ENCODE measurements at places on chromosomes 2 and 18. TPM values are rescaled to one million over a fixed set of nuclear protein-coding genes. Genes with fewer than 3 reads are reported as not detected.

Gene LAMA3
- total RNA-seq, result 233 TPM

Gene OSBPL6
- 2.3 TPM for total RNA-seq

Gene NTSR2
- total RNA-seq, result not detected

Gene CRACDL
- 24.3 TPM for total RNA-seq

Gene IL36B
- not detected for total RNA-seq

Gene IL1B
- 15.5 TPM for total RNA-seq

Gene C2orf92
- total RNA-seq, result 8.4 TPM

Gene SERPINB13
- not detected for total RNA-seq

Gene NCKAP5
- 1.2 TPM for total RNA-seq

Gene CCDC93
- 57.3 TPM for total RNA-seq

Gene TANC1
- total RNA-seq, result 41.2 TPM

Gene MZT2A
- total RNA-seq, result 100 TPM

Gene COBLL1
- total RNA-seq, result 56.9 TPM

Gene KIF1A
- 280 TPM for total RNA-seq

Gene CCDC85A
- total RNA-seq, result 2.6 TPM

Gene INHA
- total RNA-seq, result 0.80 TPM

Gene PGAP1
- 3.9 TPM for total RNA-seq

Gene KLHL30
- total RNA-seq, result 0.64 TPM

Gene WDR35
- 9.8 TPM for total RNA-seq

Gene SKA1
- total RNA-seq, result 22.5 TPM

Gene SOWAHC
- 19.1 TPM for total RNA-seq

Gene DHRS9
- total RNA-seq, result 16.6 TPM

Gene GAL3ST2
- 0.27 TPM for total RNA-seq

Gene RAMP1
- 9.8 TPM for total RNA-seq

Gene LCT
- 1.4 TPM for total RNA-seq

Gene EPHA4
- 2.8 TPM for total RNA-seq

Gene ABCA12
- 4.8 TPM for total RNA-seq
